OCI-LY7 (cell line): ENCODE measurements at places on chromosomes 3 and 15.

GRCh38 chr3:68664276-68664675 is 268.1 kb downstream of the TAFA4 start:
- DNase-seq, result no peak

GRCh38 chr15:52392008-52392687 is 96.5 kb upstream of the MYO5C start:
- no peak for DNase-seq

DNA sequence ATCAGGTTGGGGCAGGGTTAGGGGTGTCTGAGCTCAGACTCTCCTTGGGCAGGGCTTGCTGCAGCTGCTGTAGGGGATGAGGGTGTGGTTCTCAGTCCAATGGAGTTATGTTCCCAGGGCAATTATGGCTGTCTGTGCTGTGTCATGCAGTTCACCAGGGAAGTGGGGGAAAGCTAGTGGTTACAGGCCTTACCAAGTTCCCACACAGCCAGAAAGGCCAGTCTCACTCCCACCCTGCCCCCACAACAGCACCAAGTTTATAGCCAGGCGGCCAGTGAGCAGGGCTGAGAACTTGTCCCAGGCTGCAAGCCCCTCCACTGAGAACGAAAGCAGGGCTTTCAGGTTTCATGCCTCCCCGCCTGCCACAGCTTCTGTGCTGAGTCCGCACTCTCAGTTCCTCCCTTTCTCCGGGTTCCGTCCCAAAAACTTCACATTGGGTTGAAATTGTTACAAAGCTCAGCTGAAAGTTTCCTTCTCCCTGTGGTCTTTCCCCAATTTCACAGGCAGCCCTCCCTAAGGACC is 19.6 kb upstream of the CPOX start:
- DNase-seq, result no peak

- no peak for DNase-seq
Observed at GRCh38 chr15:67042551-67043142, 22.8 kb upstream of the SMAD3 start.

GRCh38 chr15:35305946-35306345 is 220.9 kb upstream of the NANOGP8 start:
- DNase-seq, result no peak

- DNase-seq, result no peak
Observed at GRCh38 chr3:66602691-66603090, 101.9 kb upstream of the LRIG1 start.

- DNase-seq, result no peak
Observed at GRCh38 chr3:31804251-31805051, 176.6 kb downstream of the OSBPL10 start.

GRCh38 chr15:38589502-38589901 is 24.9 kb upstream of the RASGRP1 start:
- DNase-seq, result no peak

GRCh38 chr3:33006571-33007286 is 55.3 kb downstream of the CCR4 start:
- no peak for DNase-seq

DNA sequence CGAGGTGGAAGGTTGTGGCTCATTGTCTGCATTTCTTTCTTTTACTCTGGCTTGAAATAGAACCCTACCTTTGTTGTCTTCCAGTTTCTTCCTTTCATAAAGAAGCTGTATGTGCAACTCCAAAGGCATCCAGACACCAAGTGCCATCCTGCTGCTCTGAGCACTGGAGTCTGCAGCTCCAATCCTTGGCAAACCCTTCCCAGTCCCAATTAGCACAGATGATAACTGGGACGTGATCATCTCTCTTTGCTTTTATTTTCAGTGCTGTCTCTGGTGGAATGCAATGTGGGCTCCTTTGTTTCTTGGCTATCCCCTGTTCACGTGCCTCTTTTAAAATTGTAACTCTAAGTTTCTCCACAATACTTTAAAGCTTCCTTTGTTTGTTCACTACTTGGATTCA is 140.9 kb downstream of the AQP9 start:
- DNase-seq, result no peak

- DNase-seq, result no peak
Observed at GRCh38 chr15:27686369-27686768, 412.7 kb downstream of the OCA2 start.
